Effector memory CD4-positive, alpha-beta T cell (primary cell): ENCODE measurements at places on chromosomes 7 and 10.

GRCh38 chr7:88278881-88279280 is 27.8 kb downstream of the STEAP4 start:
- no peak for DNase-seq

DNA sequence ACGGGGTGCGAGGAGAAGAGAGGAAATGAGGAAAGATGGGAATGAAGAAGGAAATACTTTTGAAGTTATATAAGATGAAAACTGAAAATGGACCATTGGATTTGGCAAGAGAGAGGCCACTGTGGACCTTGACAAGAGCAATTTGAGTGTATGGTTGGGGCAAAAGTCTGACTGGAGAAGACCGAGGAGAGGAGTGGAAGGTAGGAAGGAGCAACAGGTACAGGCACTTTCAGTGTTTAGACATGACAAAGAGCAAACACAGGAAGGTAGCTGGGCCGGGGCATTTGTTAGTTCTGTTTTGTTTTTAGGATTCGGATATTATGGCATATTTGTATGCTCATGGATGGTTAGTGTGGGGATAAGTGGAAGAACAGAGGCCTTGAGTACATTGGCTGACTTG is 99.4 kb downstream of the TAF3 start:
- no peak for DNase-seq

- DNase-seq: no peak
Measured at GRCh38 chr7:47154791-47155190, 427.1 kb downstream of the TNS3 start.

- no peak for DNase-seq
Measured at GRCh38 chr10:119893074-119893473, 544 bp downstream of the SEC23IP start.

- no peak for DNase-seq
Measured at GRCh38 chr10:47061776-47062175, 150.5 kb downstream of the PTPN20 start.

- no peak for DNase-seq
Measured at GRCh38 chr7:11427686-11428273, 404.2 kb downstream of the THSD7A start.

DNA sequence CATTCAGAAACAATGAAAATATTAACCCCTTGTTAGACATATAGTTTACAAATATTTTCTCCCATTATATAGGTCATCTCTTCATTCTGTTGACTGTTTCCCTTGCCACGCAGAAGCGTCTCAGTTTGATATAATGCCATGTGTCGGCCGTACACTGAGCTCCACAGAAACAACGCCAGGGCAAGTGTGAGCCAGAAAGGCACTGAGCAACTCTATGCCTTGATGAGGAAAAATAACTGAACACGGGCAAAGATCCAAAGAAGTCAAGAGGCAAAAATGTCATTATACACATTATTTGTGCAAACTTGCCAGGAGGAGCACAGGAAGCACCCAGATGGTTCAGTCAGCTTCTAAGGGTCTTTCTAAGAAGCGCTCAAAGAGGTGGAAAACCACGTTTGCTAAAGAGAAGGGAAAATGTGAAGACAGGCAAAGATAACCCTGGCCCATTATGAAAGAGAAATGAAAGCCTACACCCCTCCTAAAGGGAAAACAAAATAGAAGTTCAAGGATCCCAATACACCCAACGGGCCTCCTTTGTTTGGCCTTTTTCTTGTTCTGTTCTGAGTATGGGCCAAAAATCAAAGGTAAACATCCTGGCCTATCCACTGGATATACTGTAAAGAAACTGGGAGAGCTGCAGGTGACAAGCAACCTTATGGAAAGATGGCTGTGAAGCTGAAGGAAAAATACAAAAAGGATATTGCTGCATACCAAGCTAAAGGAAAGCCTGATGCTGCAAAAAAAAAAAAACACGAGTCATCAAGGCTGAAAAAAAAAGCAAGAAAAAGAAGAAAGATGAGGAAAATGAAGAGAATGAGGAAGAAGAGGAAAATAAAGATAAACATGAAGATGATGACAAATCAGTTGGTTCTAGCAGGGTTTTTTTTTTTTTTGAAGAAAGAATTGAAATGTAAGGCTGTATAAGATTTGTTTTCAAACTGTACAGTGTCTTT is 15.5 kb downstream of the ARHGAP12 start:
- DNase-seq: no peak
